ENCODE measurements at places on chromosomes 7 and 10.
A peak's percentile ranks its signal among the peaks of the same experiment; 100 is the strongest.

DNA sequence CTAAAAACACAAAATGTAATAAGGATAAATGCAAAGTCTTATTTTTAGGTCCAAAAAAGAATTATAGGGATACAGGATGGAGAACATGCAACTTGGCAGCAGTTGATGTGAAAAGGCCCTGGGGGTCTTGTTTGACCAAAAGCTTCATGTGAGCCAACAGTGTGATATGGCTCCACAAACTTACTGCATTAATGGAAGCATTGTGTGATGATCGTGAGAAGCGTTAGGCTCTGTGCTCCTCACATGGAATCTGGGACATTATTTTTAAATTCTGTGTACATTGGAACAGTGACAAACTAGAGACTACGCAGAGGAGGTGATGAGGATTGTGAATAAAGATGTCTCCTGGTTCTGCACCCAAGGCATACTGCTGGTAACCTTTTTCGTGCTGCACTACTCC is 39.1 kb upstream of the CALD1 start:
- no peak for DNase-seq

- DNase-seq: no peak
Observed at GRCh38 chr10:75379212-75379724, 22.3 kb downstream of the ZNF503 start.

DNA sequence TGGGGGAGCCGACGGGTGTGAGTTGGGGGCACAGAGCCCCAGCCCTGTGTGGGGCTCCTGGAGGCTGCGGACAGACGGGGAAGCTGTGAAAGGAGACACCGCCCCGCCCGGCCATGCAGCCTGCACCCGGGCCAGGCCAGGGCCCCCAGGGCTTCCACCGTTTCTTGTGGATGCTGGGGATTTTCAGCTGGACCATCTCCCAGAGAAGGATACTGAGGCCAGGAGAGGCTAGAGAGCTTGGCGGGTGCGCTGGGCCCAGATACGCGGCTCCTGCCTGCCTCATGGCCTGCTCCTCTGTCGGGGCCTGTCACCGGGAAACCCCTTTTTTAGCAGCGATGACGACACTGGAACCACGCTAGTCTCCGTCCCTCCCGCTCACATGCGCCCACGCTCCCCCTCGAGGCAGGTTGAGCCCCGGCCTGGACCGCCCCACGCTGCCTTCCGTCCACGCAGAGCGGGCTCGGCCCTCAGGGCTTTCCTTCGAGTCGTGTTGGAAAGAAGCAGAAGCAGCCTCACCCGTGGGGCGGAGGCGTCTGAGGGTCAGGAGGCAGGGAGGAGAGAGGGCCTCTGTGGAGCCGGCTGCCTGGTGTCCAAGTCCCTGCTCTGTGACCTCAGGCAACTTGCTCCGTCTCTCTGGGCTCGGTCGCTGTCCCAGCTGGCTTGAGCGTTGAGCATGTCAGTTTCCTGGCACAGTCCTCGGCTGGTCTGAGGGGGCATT is 11.7 kb downstream of the TMEM184A start:
- no peak for DNase-seq

DNA sequence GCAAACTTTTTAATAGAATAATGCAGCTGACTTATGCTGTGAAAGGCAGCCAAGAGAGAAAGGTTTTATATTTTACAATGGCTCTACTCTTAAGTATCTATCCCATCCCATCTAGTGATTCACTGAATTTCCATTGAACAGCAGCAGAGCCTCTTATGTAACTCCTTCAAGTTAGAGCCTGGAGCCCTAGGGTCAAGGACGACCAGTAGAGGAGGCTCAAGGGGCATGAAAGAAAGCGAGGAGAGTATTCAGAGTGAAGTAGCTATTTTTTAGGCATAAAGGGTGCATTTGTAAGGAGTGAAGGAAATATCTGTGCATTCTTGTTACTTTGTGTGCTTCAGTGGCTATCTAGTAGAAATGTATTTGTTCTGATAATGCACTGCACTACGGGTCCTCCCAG is 180.2 kb upstream of the TPK1 start:
- no peak for DNase-seq

DNA sequence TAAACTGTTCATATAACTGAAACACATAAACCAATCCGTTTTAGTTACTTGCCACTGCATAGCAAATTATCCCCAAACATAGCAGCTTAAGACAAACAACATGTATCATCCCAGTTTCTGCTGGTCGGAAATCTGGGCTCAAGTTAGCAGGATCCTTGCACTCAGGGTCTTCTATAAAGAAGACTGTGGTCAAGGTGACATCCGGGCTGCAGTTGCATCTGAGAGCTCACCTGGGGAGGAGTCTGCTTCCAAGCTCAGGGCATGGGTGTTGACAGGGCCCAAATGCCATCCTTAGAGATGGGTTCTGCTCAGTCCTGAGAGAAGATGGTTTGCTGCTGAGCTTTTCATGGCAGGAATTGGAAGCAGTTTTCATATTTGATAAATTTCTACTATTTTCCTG is 431.2 kb downstream of the PAXIP1 start:
- no peak for DNase-seq

- DNase-seq: no peak
Observed at GRCh38 chr7:121419201-121420148, 23.4 kb upstream of the FAM3C start.

- DNase-seq: peak; percentile 36
Observed at GRCh38 chr7:7565746-7566650, 686 bp upstream of the MIOS start.

- no peak for DNase-seq
Observed at GRCh38 chr7:2063563-2064260, 169.0 kb downstream of the MAD1L1 start.

DNA sequence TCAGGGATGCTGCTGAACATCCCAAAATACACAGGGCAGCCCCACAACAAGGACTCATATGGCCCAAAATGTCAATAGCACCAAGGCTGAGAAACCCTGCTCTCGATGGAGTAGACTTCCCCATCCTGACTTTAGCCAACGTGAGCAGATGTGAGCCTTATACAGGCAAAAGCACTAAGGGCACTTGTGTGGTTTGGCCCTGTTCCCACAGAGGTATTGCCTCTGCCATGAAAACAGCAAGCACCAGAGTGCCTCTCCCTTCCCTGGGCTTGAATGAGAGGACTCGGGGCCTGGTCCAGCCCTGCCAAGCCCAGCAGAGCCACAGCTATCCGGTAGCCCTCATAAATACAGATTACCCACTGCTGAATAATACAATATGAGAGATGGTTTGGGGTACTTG is 47.5 kb downstream of the ACSM6 start:
- DNase-seq: no peak

- DNase-seq: peak; percentile 36
Observed at GRCh38 chr7:152851326-152851725, 91.8 kb downstream of the ACTR3B start.

GRCh38 chr7:24318326-24318725 is 34.3 kb downstream of the NPY start:
- DNase-seq: peak; percentile 28

DNA sequence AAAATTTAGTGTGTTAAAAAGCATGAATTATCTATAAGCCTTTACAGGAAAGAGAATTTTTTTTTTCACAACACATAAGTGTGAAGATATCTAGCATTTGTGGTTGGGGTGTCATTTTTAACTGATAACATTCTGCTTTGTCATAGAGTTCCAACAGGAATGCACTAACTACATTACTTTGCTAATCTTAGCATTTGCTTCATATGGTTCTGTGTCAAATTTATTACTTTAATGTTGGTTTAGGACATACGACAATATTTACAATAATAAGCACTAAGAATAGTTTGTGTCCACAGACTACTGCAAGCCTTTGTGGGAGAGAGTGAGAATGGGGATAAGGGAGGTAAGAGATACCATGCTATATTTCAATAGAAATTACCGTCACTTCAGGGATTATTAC is 40.6 kb upstream of the MAGI2 start:
- no peak for DNase-seq

GRCh38 chr7:76513817-76514799 is 3.8 kb downstream of the UPK3B start:
- DNase-seq: peak; percentile 36

GRCh38 chr7:131835141-131835540 is 278.7 kb upstream of the PODXL start:
- no peak for DNase-seq

GRCh38 chr10:119029613-119030420 is at the start of gene NANOS1:
TSS of gene NANOS1 (plus strand) at chr10:119029714. CDS start at chr10:119029802, 88 bp downstream.
- DNase-seq: peak; percentile 60

- no peak for DNase-seq
Observed at GRCh38 chr7:97130417-97131139, 13.1 kb downstream of the SDHAF3 start.

- no peak for DNase-seq
Observed at GRCh38 chr7:93337052-93337451, 104.9 kb downstream of the VPS50 start.

DNA sequence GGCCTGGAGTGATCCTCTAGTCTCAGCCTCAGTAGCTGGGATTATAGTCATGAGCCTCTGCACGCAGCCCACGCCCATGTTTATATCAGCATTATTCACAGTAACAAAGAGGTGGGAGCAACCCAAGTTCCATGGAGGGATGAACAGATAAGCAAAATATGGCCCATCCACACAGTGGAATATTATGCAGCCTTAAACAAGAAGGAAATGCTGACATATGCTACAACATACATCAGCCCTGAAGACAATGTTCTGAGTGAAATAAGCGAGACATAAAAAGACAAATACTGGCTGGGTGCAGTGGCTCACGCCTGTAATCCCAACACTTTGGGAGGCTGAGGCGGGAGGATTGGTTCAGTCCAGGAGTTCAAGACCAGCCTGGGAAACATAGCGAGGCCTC is 21.5 kb upstream of the PFKFB3 start:
- DNase-seq: no peak

- no peak for DNase-seq
Observed at GRCh38 chr10:110762109-110762848, 109.4 kb upstream of the PDCD4 start.

- no peak for DNase-seq
Observed at GRCh38 chr7:75048435-75049379, 24.9 kb downstream of the RCC1L start.

- peak; percentile 73 for DNase-seq
Observed at GRCh38 chr7:28956608-28957063, 1.5 kb downstream of the TRIL start.

- DNase-seq: peak; percentile 43
Observed at GRCh38 chr10:48251525-48252353, 22.8 kb downstream of the FRMPD2 start.

GRCh38 chr10:121823993-121824463 is 103.8 kb downstream of the ATE1 start:
- peak; percentile 38 for DNase-seq

- DNase-seq: no peak
Observed at GRCh38 chr10:29771376-29771775, 136.6 kb upstream of the SVIL start.

- DNase-seq: no peak
Observed at GRCh38 chr10:75663947-75664664, 232.7 kb downstream of the LRMDA start.

DNA sequence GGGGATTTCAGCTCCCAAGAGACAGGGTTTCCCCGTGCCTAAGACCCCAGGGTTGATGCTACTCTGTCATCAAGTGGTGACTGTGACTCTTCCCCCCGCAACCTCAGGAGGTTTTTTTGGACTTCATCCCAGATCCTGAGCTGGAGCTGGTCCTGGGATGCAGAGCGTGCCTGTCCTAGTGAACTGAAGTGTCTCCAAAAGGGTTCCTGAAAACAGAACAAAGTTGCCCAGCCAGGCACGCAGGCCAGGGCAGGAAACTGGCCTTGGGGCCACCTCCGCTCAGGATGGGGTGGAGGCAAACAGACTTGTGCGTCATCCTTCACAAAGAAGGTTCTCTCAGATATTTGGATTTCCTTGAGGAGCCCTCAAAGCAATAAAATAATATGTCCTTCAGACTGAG is 118.9 kb downstream of the ITIH5 start:
- no peak for DNase-seq

GRCh38 chr10:33552290-33552689 is 217.8 kb upstream of the NRP1 start:
- DNase-seq: no peak

DNA sequence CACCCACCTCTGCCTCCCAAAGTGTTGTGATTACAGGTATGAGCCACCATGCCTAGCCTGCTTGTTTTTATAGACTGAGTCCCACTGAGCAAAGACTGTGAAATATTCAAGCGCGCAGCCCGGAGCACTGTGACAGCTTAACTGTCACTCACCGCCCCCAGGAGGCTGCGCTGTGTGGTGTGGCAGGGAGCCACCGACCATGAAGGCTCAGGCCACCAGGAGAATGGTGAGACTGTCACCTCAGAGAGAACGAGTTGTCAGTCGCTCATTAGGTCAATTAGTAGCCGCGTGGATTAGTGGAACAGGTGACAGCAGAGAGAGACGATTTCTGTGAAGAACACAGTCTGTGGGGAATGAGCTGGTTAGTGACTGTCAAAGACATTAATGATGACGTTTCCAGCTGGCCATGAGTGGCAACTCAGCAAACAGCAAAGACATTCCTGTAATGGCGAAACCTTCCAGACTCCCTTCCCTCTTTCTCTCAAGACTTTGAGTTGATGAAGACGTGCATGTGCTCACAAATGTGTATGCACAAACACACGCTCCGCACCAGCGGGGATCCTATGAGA is 64.5 kb downstream of the CYCS start:
- no peak for DNase-seq

GRCh38 chr10:125055446-125055845 is 104.9 kb downstream of the CTBP2 start:
- no peak for DNase-seq

DNA sequence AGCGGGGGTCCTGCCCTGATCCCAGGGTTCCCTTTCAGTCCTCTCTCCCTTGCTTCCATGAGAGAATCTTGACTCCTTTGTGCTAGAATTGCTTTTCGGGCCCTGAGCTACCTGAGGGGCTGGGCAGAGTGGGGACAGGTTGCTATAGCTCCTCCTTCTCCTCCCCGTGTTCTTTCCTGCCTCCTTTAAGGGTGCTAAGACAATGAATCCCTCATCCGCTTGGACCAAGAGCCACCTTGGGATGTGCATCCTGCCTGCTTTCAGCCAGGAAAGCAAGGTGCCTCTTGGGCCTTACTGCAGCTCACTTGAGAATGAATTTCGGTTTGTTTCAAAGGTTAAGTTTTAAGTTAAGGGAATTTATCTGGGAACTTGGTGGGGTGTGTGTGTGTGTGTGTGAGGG is 53.6 kb downstream of the ADRA2A start:
- no peak for DNase-seq

GRCh38 chr7:74272305-74273038 is 16.7 kb upstream of the CLIP2 start:
- DNase-seq: no peak

GRCh38 chr7:55179931-55180682 is 161.3 kb downstream of the EGFR start:
- no peak for DNase-seq

- DNase-seq: no peak
Observed at GRCh38 chr7:98078197-98078870, 28.3 kb upstream of the LMTK2 start.

GRCh38 chr7:116548506-116548905 is 23.7 kb downstream of the CAV1 start:
- no peak for DNase-seq

GRCh38 chr10:92787557-92788152 is 60.7 kb upstream of the EXOC6 start:
- no peak for DNase-seq

DNA sequence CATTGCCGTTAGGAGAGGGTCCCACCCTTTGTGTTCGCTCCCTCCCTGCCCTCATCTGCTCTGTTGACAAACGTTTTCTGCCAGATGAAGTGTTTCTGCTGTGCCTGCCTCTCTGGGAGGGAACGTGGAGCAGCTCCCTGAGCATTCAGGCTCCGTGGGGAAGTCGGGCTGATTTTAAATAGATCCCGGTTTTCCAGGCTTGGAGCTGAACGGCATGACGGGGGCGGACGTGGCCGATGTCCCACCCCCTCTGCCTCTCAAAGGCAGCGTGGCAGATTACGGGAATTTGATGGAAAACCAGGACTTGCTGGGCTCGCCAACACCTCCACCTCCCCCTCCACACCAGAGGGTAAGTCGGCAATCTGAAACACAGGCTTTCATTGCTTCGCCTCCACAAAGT is 101.9 kb upstream of the NPS start:
- no peak for DNase-seq

Data from D341Med (cell line).